Bronchus fibroblast of lung (primary cell): ENCODE measurements at places on chromosomes 3 and 15. TPM values are rescaled to one million over a fixed set of nuclear protein-coding genes. Genes with fewer than 3 reads are reported as not detected.

Gene MUC20
- total RNA-seq = under 0.01 and 0.15 TPM in 2 replicates

Gene AQP9
- total RNA-seq = not detected in 2 replicates

Gene ROPN1
- total RNA-seq = not detected in 2 replicates

Gene HYAL1
- 3.1 and 3.4 TPM in 2 replicates for total RNA-seq

Gene MKRN3
- under 0.01 TPM in 1 of 2 replicates, not detected in the other for total RNA-seq

Gene SOX14
- not detected in 2 replicates for total RNA-seq

Gene CRBN
- total RNA-seq = 38.7 and 41.9 TPM in 2 replicates

Gene CCDC39
- not detected in 2 replicates for total RNA-seq

Gene BNC1
- 7.1 and 8.5 TPM in 2 replicates for total RNA-seq

Gene TM6SF1
- 3.0 and 4.2 TPM in 2 replicates for total RNA-seq

Gene CFAP92
- total RNA-seq = not detected in 2 replicates

Gene ZNF860
- 0.17 and 0.30 TPM in 2 replicates for total RNA-seq

Gene COX5A
- 170 and 243 TPM in 2 replicates for total RNA-seq

Gene H1-8
- not detected in 2 replicates for total RNA-seq

Gene MAP3K13
- 11.3 TPM in 2 replicates for total RNA-seq

Gene APH1B
- 9.5 and 10.6 TPM in 2 replicates for total RNA-seq

Gene GATA2
- total RNA-seq = 2.8 and 3.7 TPM in 2 replicates

Gene ZNF501
- 2.2 and 2.9 TPM in 2 replicates for total RNA-seq

Gene C3orf49
- not detected in 2 replicates for total RNA-seq

Gene ARGFX
- not detected in 2 replicates for total RNA-seq

Gene SST
- total RNA-seq = not detected in 2 replicates

Gene MEX3B
- total RNA-seq = 7.9 and 9.1 TPM in 2 replicates

Gene ZNF106
- total RNA-seq = 18.9 and 20.2 TPM in 2 replicates

Gene GABPB1
- total RNA-seq = 32.6 and 41.0 TPM in 2 replicates

Gene ATP13A5
- total RNA-seq = not detected in 2 replicates

Gene SNRK
- total RNA-seq = 10.0 and 10.1 TPM in 2 replicates

Gene SCAMP5
- total RNA-seq = under 0.01 and 0.45 TPM in 2 replicates

Gene LMAN1L
- total RNA-seq = not detected in 2 replicates

Gene CADM2
- 0.15 TPM in 1 of 2 replicates, not detected in the other for total RNA-seq
